ENCODE measurements at places on chromosomes 4 and X. TPM values are rescaled to one million over a fixed set of nuclear protein-coding genes. Genes with fewer than 3 reads are reported as not detected.

RIPPLY1 gene
- total RNA-seq, result not detected

ZNF157 gene
- total RNA-seq, result not detected

ARX gene
- not detected for total RNA-seq

GRCh38 chrX:18422886-18423285 lies 2.5 kb upstream of the CDKL5 start:
- no peak overlapping the region for H3K27ac ChIP-seq
- H3K27me3 ChIP-seq, result no peaks in the 10 kb centered on the region
- H3K4me3 ChIP-seq, result no peak overlapping the region
- no peaks in the 10 kb centered on the region for H3K36me3 ChIP-seq

DNA sequence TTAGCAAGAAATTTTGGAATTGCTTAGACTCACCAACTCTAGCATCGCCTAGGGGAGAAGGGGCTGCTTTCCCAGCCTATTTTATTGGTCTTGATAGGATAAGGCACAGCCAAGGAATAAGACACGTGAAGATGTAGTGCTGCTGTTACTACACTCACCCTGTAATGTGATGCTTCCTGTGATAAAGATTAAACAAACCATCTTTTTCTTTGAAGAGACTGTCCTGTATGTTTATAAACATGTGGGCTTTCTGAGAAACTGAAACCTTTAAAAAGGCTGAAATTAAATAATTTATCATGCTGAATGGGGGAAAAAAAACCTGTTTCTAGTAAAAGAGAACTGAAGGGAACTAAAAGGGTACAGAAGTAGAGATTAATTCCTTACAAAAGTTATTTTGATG lies 13.2 kb downstream of the TAPT1 start:
- H3K27ac ChIP-seq, result no peak overlapping the region
- no peaks in the 10 kb centered on the region for H3K27me3 ChIP-seq
- DNase-seq, result no peak
- peaks cover 24% of the 10 kb centered on the region for H3K4me1 ChIP-seq
- no peak overlapping the region for H3K4me3 ChIP-seq
- H3K36me3 ChIP-seq, result no peaks in the 10 kb centered on the region

DNA sequence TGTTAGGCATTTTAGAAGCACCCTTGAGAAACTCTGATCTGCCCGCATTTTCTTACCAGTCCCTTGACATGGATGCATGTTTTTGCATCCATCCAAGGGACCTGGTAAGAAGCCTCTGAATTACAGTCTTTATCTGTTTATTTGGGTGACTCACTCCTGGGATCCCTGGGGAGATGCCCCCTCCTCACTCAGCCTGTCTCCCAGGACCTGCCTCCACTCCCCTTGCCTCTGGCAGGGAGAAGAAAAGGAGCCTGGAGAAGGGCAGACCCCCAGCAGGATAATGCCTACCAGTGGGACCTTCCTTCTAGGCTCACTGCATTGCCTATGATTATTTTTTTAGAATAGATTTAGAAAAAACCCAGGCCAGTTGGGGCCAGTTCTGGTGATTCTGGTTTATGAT lies 329.4 kb downstream of the PTTG2 start:
- H3K4me1 ChIP-seq, result no peaks in the 10 kb centered on the region
- no peak overlapping the region for H3K27ac ChIP-seq
- H3K27me3 ChIP-seq, result no peaks in the 10 kb centered on the region
- no peak for DNase-seq

GRCh38 chrX:83508006-83508405 lies at the start of gene POU3F4:
POU3F4 (plus strand) TSS chrX:83508290; CDS start chrX:83508325, 35 bp downstream.
- H3K27ac ChIP-seq, result no peak within 1 kb of the TSS
- H3K4me3 ChIP-seq, result no peak within 1 kb of the TSS
- no peaks in the 10 kb centered on the region for H3K4me1 ChIP-seq
- no peak for DNase-seq

DNA sequence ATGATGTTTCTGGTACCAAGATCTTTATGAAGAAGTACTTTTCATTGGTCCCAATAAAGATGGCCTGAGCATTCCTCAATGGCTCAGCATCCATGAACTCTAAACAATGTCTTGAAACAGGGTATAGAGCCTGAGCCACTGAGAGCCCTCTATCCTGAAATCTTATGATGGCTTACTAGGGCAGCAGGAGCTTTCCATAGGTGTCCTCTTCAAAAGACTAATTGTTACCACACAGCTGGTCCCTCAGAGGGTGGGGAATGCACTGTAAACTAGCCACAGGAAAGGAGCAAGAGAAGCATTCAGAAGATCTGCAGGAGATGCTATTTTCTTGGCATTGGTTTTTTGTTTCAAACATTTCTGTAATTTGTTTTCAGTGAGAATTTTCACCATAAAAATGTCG lies 5.6 kb upstream of the BANK1 start:
- H3K4me1 ChIP-seq, result no peaks in the 10 kb centered on the region
- H3K4me3 ChIP-seq, result no peak overlapping the region
- no peaks in the 10 kb centered on the region for H3K27me3 ChIP-seq
- H3K36me3 ChIP-seq, result no peaks in the 10 kb centered on the region
- no peak overlapping the region for H3K27ac ChIP-seq

DNA sequence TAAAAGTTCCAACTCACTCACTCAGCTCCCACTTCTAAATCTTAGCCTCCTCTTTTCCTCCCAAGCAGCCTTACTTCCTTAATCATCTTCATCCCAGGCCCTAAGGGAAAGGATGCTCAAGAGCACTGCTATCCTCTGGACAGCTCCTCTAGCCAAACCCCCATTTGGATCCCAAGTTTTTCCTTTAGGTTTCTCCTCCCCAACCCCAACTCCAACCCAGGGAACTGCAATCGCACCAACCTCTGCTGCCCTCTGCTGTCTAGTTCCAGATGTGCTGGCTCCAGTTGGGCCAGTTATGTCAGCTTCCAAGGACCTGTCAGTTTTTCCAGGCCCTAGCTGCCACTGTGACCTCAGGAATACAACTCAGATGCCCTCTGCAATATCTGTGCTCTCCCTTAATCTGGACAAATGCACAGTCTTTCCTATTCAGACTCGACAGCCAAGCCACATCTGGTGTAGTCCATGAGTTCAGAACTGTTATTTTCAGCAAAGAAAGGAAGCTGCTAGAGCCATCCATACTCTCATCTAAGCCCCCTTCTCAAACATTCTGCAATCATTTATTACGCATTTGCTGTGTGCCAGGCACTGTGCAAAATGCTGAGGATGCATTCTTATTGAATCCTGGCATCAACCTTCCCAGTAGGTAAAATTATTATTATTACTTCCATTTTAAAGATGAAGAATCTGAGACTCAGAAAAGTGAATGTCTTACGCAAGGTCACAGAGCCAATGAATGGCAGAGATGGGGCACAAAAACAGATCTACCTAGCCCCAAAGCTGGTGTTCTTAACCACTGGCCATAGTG lies 12.3 kb upstream of the XPNPEP2 start:
- no peaks in the 10 kb centered on the region for H3K4me1 ChIP-seq
- no peak overlapping the region for H3K4me3 ChIP-seq
- H3K36me3 ChIP-seq, result no peaks in the 10 kb centered on the region
- DNase-seq, result no peak

DNA sequence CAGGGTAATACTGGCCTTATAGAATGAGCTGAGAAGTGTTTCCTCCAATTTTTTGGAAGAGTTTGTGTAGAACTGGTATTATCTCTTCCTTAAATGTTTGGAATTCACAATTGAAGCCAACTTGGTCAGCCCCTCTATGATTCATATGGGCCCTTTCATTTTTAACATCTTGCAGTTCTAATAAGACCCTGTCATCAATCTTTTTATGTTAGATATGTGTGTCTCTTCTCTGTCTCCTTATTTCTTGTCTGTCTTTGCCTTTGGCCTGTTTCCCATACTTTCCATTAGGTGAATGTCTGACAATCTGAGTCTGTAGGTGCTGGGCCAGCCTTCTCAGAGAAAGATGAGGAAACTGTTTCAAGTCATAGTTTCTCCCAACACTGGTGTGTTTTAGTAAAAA lies 88.7 kb downstream of the SLC16A2 start:
- H3K4me3 ChIP-seq, result no peak overlapping the region
- no peaks in the 10 kb centered on the region for H3K36me3 ChIP-seq
- H3K27me3 ChIP-seq, result no peaks in the 10 kb centered on the region
- DNase-seq, result no peak

- DNase-seq, result no peak
- H3K27ac ChIP-seq, result no peak overlapping the region
- H3K36me3 ChIP-seq, result no peaks in the 10 kb centered on the region
- H3K27me3 ChIP-seq, result no peaks in the 10 kb centered on the region
- H3K4me3 ChIP-seq, result no peak overlapping the region
Measured at GRCh38 chr4:75235359-75235951, 278.7 kb downstream of the RCHY1 start.
